ENCODE measurements at places on chromosomes 12 and 14.

GRCh38 chr14:95356245-95356869 lies 36.6 kb upstream of the CLMN start:
- H3K36me3 ChIP-seq = no peaks in the 10 kb centered on the region
- peaks cover 2% of the 10 kb centered on the region for H3K4me1 ChIP-seq
- H3K27me3 ChIP-seq = no peaks in the 10 kb centered on the region
- H3K4me3 ChIP-seq = no peak overlapping the region
- H3K27ac ChIP-seq = no peak overlapping the region

DNA sequence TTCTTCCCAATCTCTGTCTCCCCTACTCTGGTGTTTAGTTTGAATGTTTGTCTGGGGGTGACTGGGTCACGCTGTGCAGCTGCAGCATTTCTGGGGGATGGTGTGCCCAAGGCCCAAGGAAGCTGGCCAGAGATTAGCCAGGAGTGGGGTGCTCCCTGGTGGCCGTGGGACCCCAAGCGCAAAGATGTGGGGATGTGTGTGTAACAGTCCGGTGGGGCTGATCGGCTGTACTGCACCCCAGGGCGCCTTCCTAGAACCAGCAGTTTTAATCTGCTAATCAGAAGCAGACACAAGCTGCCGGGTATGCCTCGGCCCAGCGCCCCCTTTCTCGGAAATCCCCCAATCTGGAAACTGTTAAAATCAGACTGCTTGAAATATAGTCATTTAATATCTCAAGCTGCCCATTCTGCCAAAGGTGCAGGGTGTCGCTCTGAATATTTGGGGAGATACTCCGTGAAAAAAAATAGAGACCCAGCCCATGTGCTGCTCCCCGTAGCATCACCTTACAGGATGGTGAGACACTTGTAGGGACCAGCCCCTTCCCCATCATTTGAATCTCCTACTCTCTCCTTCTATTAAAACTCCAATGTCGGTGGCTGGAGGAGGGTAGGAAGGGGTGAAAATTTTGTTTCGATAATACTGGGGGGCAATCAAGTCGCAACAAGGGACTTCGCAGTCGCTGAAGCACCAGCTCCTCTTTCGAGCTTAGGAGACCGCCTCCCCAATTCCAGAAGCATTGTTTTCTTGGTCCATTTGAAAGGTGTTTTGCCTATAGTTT lies 4.3 kb downstream of the HOXC9 start:
- H3K36me3 ChIP-seq = no peaks in the 10 kb centered on the region
- H3K27ac ChIP-seq = no peak overlapping the region
- H3K4me3 ChIP-seq = no peak overlapping the region
- H3K4me1 ChIP-seq = peaks cover 3% of the 10 kb centered on the region
- no peak for DNase-seq

DNA sequence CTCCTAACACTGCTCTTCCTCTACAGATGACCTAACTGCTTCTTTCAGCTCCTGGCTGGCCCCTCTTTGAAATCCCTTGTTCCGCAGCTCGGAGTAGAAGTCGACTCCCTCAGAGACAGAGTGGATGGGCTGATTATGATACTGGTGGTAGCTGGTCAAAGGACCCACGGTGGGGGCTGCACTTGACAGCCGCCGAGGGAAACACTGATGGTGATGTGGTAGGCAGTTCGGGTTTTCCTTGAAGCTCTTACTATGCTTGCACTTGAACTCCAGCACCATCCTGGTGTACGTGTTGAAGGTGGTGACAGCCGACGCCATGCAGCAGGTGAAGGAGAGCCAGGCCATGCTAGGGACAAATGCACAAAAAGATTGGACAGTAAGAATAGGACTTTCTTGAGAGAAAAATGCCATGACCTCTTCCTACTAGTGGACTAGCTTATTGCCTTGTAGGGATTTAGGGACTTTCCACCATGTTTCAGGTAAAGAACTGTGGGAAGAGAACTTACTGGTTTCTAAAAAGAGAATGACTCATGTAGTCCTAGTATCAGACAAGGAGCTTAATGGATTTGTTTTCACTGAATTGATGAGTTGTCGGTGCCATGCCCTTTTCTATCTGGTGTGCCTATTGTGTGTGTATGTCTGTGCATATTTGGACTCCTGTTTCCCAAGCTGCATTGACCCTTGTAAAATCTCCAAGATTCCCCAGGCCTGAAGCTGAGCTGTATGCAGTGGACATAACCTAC lies 18.4 kb downstream of the GSG1 start:
- H3K27me3 ChIP-seq = no peaks in the 10 kb centered on the region
- H3K36me3 ChIP-seq = peaks cover 3% of the 10 kb centered on the region
- no peak overlapping the region for H3K4me3 ChIP-seq
- no peaks in the 10 kb centered on the region for H3K4me1 ChIP-seq
- no peak overlapping the region for H3K27ac ChIP-seq
- DNase-seq = no peak

- no peaks in the 10 kb centered on the region for H3K36me3 ChIP-seq
- H3K27ac ChIP-seq = peak overlapping the region; percentile 47
- no peak overlapping the region for H3K4me3 ChIP-seq
Measured at GRCh38 chr14:75631453-75631831, 29.2 kb downstream of the ERG28 start.

DNA sequence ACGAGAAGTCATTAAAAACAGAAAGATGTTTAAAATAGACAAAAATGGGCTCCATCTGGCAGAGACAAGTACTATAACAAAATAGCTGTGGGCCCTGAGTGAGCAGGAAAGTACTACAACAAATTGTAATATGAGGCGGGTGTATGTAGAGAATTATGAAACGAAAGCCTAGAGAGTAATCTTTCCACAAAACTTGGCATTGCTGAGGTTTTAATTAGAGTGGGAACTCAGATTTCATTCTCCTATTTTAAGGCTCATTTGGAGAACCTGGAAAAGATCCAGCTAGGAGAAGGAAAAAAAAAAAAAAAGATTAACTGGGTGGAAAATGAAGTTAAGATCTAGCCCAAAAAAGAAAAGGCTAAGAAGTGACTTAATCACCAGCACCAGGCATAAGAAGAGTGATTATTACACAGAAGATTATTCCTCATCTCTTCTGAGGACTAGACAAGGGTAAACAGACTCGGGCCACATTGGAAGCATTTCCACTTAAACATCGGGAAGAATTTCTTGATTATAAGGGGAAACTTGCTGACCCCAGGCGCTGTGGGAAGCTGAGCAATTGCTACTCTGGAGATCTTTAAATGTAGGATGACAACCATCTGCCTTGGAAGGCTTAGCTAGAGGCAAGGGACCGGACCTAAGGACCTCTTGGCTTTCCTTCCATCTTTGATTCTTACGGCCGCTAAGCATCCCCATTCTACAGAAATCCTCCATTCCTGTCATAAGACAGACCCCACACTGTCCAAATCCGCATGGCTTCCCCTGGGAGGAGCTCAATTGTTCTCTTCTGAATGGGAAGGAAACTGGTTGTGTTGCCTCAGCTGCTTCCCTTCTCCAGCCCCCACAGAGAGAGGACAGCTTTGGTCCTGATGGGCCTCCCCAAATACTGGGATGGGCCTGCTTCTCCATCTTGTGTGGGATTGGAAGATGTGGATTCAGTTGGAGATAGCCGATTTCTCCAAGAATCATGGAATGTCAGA lies 40.6 kb downstream of the IGF1 start:
- H3K36me3 ChIP-seq = no peaks in the 10 kb centered on the region
- no peak overlapping the region for H3K27ac ChIP-seq
- H3K4me3 ChIP-seq = no peak overlapping the region
- no peaks in the 10 kb centered on the region for H3K27me3 ChIP-seq

DNA sequence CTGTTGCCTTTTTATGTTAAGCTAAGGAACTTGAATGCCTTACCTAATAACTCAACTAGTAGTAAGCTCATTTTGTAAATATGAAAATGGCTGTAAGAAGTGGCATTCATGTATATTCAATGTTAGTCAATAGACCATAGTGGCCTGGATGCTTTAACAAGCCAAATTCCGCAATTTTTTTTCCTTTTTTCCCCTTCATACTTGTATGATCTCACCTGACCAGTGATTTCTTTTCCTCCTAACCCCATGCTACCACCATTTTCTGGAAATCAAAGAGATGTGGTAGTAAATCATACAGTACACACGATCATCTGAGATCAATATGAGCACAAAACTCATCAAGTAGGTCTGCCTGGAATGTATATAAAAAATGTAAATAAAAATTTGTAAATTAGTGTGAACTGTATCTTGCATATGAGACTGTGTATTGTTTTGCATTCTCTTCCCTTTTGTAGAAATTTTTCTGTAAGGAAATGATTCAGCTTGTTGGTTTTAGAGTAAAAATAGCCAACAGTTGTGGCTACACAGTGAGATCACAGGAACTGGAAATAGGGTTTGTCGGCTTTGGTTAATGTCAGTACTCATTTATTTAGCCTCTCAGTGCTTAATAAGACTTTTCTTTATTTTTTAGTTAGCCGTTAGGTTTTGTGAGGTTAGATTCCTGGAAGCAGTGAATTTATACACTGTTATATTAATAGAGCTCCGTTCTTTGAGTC lies 62.5 kb downstream of the ETNK1 start:
- H3K36me3 ChIP-seq = peaks cover 3% of the 10 kb centered on the region
- no peak overlapping the region for H3K4me3 ChIP-seq
- H3K27me3 ChIP-seq = no peaks in the 10 kb centered on the region
- DNase-seq = no peak
- H3K27ac ChIP-seq = no peak overlapping the region

DNA sequence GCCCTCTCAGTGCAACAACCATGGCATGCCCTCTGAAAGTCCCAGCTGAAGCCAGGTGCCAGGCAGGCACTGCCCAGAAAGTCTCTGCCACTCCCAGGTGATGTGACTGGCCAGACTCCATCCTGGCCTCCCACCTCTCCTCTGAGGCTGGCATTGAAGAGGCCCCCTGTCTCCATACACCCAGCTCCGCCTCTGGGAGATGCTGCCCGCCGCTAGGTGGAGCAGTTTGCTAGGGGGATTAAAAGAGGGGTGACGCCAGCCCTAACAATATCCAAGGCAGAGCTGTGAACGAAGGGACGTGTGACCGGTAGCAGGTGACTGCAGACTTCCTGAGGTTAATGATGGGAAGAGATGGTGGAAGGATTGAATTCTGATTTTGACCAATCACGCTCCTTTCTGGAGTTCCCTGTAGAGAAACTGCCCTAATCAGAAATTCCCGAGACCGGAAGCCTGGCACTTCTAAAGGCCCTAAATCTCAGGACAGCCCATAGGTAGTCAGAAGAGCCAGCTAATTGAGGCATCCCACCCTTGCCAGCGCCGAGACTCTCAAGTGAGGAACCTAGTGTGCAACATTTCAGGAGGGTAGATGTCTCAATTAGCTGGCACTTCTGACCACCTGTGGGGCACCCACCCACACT lies 8.3 kb upstream of the PLEK2 start:
- peak; percentile 34 for DNase-seq
- H3K27me3 ChIP-seq = no peaks in the 10 kb centered on the region
- H3K27ac ChIP-seq = no peak overlapping the region
- peaks cover 3% of the 10 kb centered on the region for H3K4me1 ChIP-seq
- H3K36me3 ChIP-seq = no peaks in the 10 kb centered on the region
- H3K4me3 ChIP-seq = no peak overlapping the region

DNA sequence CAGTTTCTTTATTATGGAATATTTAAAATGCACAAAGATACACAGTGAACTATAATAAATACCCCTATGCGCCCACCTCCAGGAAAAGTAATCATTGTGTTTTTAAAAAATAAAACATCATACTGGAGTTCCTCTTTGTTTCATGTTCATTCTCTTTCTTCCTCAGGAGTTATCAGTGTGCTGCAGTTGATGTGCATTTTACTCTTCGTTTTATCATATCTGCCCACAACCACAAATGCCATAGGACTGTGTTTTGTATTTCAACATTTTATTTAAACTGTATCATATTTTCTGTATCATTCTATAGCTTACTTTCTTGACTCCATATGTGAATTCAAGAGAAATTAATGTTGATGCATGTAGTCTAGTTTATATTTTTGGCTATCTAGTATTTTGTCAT lies 53.9 kb downstream of the TSHR start:
- H3K27me3 ChIP-seq = no peaks in the 10 kb centered on the region
- H3K4me1 ChIP-seq = no peaks in the 10 kb centered on the region
- H3K4me3 ChIP-seq = no peak overlapping the region
- H3K27ac ChIP-seq = no peak overlapping the region
- no peak for DNase-seq

DNA sequence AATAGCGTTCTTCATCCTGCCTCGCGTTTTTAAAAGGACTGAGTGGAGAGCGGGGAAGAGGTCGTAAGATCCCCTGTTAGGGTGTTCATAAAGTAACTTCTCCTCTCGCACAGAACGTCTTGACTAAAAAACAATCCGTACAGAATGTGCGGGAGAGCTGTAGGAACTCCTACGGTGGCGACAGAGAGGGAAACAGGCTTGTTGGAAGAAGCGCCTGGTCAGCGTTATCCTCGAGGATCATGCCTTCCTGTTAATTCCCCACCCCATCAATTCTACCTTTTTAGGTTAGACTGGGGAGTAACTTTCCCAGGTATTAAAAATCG lies 399 bp upstream of the WASHC4 start:
- H3K27ac ChIP-seq = no peak overlapping the region
- H3K27me3 ChIP-seq = no peaks in the 10 kb centered on the region
- no peak for DNase-seq

GRCh38 chr12:57127726-57128518 lies at the start of gene LRP1:
LRP1 (plus strand) TSS chr12:57128483; CDS start chr12:57128965, 482 bp downstream.
- H3K36me3 ChIP-seq = no peaks in the 10 kb centered on the region
- peak within 1 kb of the TSS; percentile 87 for H3K4me3 ChIP-seq
- peaks cover 39% of the 10 kb centered on the region for H3K4me1 ChIP-seq
- peak within 1 kb of the TSS; percentile 98 for H3K27ac ChIP-seq
- H3K27me3 ChIP-seq = no peaks in the 10 kb centered on the region
- DNase-seq = peak; percentile 90

- H3K27me3 ChIP-seq = no peaks in the 10 kb centered on the region
- no peak overlapping the region for H3K27ac ChIP-seq
- H3K36me3 ChIP-seq = peaks cover 9% of the 10 kb centered on the region
- no peaks in the 10 kb centered on the region for H3K4me1 ChIP-seq
- no peak for DNase-seq
Measured at GRCh38 chr12:71607494-71608330, 55.9 kb downstream of the ZFC3H1 start.

DNA sequence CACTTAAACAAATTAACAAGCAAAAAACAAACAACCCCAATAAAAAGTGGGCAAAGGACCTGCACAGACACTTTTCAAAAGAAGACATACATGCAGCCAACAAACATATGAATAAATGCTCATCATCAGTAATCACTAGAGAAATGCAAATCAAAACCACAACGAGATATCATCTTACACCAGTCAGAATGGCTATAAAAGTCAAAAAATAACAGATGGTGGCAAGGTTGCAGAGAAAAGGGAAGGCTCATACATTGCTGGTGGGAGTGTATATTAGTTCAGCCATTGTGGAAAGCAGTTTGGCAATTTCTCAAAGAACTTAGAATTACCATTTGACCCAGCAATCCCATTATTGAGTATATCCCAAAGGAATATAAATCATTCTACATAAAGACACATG lies 34.6 kb upstream of the NT5DC3 start:
- no peak overlapping the region for H3K27ac ChIP-seq
- no peaks in the 10 kb centered on the region for H3K27me3 ChIP-seq
- DNase-seq = no peak
- no peak overlapping the region for H3K4me3 ChIP-seq

DNA sequence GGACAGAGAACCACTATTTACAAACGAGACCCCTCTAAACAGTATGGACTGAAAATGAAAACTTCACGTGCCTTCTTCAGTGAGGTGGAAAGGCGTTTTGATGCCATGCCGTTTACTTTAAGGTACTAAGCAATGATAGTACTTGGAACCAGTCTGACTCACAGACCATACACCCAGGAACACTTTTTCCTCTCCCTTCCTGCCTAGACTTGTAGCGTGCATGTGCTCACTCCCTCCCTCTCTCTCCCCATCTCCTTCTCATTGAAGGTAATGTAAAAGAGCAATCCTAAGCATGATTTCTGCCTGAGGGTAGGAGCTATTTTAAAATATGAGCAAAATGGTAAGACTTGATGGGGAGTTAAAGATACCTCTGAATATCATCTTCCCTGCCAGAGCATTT lies 5.9 kb upstream of the RPL41 start:
- peaks cover 30% of the 10 kb centered on the region for H3K36me3 ChIP-seq
- no peak overlapping the region for H3K4me3 ChIP-seq
- H3K4me1 ChIP-seq = no peaks in the 10 kb centered on the region
- no peak for DNase-seq
- H3K27me3 ChIP-seq = no peaks in the 10 kb centered on the region
- H3K27ac ChIP-seq = no peak overlapping the region
